Mesenteric fat pad (tissue), 1 donor: ENCODE measurements at places on chromosomes 5 and 9. TPM values are rescaled to one million over a fixed set of nuclear protein-coding genes. Genes with fewer than 3 reads are reported as not detected.
A peak's percentile ranks its signal among the peaks of the same experiment; 100 is the strongest.

Gene GLE1
- 19.0 TPM for total RNA-seq

Gene DMRTA1
- total RNA-seq, result 0.35 TPM

Gene SHOC1
- not detected for total RNA-seq

Gene ORM2
- total RNA-seq, result not detected

Gene TMEM232
- 2.5 TPM for total RNA-seq

Gene ALAD
- 52.8 TPM for total RNA-seq

Gene FTMT
- not detected for total RNA-seq

DNA sequence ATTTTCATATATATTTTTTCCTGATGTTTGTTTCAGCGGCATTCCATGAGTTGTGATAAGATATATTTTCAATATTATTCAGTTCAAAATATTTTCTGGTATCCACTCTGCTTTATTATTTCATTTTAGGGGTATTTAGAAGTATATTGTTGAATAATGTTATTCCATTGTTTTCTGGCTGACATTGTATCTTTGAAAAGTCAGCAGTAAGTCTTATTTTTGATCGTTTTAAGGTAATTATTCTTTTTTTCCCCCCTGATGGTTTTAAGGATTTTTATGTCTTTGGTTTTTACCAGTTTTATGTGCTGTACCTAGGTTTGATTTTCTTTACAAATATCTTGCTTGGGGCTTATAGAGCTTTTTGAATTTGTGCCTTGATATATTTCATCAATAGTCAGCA lies 6.6 kb upstream of the GLRA1 start:
- DNase-seq, result no peak

- DNase-seq, result no peak
Measured at GRCh38 chr5:127673117-127673800, 24.4 kb downstream of the CTXN3 start.

DNA sequence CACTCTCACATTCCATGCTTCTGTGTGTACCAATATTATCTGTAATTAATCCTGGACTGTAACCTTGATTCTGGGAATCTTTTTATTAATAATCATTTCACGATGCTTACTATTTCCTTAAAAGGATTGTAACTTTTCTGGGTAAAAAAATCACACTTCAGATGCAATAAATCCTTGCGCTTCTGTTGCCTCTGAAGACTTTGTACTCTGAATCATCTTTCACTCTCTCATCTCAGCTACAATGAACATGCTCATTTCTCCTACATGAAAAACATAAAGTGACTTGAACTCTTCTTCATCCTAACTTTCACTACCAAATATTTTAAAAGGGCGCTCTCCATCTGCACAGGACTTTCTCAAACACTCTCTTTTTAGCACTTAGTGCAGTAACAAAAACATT lies 50.0 kb downstream of the GDA start:
- no peak for DNase-seq

DNA sequence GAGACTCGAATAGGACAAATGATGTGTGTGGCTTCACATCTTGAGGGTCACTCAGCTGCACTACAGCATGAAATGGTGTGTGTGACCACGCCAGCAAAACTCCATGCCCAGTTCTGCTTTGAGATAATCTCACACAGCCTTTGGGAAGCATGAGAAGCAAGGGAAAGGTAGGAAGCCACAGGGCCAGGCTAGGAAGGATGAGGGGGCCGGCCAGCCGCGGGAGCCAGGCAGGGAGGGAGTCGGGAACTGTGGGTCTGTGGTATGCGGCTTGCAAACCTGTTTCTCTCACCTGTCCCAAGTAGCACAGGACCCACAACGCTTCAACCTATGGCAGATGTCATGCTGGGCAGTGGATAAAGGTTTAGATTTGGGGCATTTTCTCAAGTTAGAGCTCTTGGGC lies 142.0 kb downstream of the HSPA4 start:
- no peak for DNase-seq

- DNase-seq, result no peak
Measured at GRCh38 chr5:168291342-168291963, at the start of gene WWC1. Gene WWC1 (plus strand): TSS chr5:168291645. CDS start chr5:168292153, 508 bp downstream.

- no peak for DNase-seq
Measured at GRCh38 chr5:24624872-24625271, 19.9 kb downstream of the CDH10 start.

DNA sequence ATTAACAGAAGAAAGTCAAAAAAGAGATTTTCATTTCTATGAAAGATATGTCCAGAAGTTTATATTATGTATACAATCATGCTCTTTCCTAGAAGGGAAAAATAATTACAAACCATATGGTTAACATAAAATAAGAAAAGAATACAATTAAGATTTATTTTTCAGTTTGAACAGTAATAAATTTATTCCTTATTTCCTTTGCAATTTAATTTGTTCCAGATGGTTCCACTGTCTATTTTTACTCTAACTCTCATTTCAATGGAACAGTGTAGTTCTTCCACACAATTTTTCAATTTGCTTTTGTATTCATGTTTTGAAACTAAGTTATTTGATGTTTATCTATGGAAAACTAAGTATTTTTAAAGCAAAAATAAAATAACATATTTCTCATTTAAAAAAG lies 1026.3 kb downstream of the TAF11L14 start:
- DNase-seq, result no peak

GRCh38 chr5:174311531-174312269 lies 266.2 kb downstream of the NSG2 start:
- DNase-seq, result peak; percentile 92

DNA sequence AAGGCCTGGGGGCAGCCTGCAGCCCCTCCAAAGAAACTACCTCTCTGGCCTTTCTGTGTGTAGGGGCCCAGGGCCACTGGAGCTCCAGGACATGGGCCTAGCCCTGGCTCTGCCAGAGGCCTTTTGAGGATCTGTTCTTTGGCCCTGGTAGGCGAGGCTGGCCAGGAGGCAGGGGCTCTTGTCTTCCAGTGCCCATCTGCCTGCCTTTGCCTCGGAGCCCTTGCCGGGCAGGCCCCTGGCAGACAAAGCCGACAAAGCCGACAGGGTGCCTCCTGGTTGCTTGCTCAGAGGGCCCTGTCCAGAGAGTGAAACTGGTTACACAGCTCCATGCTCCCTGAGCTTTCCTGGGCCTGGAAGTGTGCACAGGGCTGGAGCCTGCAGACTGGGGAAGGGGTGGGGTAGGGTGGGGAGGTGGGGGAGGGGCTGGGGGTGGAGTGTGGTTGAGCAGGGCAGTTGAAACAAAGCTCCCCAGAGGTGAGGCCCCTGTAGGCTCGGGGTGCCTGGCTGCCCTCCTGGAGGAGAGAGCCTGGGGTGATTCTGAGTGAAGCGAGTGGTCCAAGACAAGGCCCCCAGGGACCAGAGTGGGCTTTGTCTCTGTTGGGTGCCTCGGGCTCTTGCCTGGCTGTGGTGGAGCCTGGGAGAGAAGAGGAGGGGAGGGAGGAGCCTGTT lies 29.3 kb downstream of the PTPA start:
- DNase-seq, result no peak

DNA sequence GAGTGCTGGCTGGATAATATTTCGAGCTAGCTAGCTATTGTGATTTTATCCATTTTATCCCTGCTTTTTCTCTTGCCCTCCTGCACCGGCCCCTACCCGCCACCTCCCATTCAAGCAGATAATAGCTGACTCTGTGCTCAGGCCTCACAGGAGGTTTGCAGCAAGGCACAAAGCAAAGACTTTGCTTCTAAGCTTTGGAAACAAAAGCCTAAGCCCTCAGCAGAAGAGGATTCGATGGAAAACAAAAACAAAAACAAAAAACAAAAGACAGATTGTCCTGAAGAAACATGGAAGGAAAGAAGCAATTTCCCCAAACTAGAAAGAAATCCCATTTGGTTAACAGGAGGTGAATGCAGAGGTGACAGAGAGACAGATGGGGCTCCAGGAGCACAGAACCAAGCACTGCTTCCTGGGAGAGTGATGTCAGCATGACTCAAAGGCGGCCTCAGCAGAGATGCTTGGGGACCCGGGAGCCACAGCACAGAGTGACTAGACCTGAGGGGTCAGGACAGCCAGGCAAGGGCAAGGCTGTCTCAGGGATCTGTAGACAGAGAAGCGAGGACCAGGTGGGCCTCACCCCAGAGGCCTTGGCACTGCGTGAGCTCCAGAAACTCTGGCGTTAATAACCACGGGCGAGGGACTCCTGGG lies 28.4 kb downstream of the MTX3 start:
- no peak for DNase-seq

DNA sequence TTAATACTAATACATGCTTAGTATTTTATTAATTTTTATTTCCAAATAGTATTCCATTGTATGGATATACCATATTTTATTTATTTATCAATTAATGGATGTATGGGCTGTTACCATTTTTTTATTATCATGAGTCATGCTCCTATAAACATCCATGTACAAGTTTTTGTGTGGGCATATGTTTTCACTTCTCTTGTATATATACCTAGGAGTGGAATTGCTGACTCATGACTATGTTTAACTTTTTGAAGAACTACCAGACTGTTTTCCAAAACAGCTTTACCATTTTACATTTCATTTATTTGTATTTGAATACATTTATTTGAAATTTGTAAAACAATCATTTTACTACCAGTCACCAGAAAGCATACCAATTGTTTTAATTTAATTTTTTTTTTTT lies 14.1 kb upstream of the LRRC19 start:
- no peak for DNase-seq

DNA sequence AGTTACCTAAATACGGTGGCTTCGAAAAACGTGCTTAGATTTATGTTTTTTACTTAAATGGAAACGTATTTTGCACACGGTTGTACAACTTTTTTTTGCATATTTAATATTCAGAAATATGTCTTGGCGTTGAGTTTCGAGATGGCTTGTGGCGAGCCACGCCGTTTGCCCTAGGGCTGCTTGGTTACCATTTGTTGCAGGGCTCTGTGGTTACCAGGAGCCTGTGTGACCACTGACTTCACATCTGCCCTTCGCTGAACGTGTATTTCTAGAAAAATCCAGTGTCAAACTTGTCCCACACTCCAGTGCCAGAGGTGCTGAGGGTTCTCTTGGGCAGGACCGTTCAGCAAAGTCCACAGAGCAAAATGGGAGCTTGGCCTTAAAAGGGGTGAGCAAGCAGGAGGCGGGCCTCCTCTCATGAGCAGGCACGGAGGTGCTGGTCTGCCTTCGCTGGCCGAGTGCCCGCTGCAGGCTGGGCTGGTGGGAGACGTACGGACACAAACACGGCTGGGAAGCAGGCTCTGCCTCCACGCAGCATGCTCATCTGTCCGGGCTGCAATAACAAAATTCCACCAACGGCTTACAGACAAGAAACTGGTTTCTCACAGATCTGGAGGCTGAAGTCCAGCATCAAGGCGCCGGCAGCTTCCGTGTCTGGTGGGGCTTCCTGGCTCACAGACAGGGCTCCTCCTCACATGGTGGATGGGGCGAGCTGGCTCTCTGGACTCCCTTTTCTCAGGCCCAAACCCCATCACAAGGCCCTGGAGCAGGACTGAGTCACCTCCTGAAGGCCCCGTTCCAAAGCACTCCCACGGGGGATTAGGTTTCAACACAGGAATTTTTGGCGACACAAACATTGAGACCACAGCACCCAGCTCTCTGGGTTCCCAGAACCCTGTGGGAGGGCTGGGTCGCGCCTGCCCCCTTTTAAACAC lies 5.4 kb downstream of the MRPL36 start:
- peak; percentile 83 for DNase-seq

GRCh38 chr5:115428676-115429075 lies 115.9 kb downstream of the FEM1C start:
- DNase-seq, result no peak

GRCh38 chr9:91949946-91950664 lies at the start of gene ROR2:
Gene ROR2 (minus strand): TSS chr9:91950228.
- no peak for DNase-seq

DNA sequence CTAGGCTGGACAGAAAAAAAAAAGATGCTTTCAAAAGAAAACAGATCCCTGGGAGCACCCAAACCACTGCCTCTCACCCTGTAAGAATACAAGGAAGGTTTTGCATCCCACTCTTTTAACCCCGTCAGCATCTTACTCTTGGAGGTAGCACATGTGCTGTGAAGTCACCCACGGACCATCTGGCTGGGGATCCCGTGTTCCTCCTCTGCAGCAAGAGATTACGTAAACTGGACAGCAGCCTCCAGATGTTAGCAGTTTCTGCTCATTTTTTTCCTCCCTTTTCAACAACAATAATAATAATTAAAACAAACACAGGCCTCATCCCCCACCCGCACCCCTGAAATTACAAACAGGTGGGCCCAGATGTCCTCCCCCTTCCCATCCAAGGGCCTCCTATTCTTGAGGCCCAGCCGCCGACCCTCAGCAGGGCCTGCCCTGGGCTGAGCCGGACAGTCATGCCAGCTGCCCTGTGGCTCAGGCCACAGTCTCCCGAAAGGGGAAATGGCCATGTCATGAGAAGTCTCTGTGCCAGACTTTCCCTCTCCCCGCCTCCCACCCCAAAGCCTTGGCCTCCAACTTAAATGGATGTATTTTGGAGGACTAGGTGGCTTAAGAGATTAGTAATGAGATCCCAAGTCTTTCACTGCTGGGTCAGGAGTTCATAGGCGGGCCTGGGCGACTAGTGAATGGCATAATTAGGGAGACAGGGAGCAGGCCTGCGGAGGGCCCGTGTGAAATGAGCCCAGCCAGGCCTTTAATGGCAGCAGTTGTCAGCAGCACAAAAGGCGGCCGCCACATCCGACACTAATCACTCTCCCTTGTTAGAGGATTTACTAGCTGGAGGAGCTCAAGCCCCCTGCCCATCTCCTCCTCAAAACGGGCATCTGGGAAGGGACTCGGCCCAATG lies 165.1 kb downstream of the PAPPA start:
- DNase-seq, result no peak

- no peak for DNase-seq
Measured at GRCh38 chr9:98909935-98910334, 33.8 kb upstream of the COL15A1 start.

DNA sequence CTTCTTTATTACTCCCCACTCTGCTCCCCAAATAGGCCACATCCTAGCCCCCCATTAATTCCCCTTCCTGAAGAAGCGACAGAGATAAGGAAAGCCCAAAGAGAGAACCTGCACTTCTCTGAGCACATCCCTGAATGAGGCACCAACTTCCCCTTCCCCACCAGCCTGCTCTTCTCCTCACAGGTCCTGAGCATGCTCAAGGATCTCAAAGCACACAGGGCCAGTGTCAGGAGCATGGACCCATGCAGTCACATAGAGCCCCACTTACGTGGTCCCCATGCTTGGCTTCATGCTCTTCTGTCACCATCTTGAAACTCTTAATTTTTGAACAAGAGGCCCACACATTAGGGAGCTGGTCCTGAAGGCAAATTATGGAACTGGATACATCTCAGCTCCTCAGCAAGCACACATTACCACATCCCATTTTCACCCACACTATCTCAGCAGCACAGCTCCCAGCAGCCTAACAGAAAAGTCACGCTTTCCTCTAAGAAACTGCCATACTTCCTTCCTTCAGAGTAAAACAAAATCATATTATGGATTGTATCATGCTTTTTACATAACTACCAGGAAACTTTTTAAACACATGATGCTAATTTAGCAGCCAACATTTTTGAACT lies 99.8 kb downstream of the NFIB start:
- DNase-seq, result no peak

- peak; percentile 9 for DNase-seq
Measured at GRCh38 chr5:170651604-170652277, 131.8 kb upstream of the GABRP start.

GRCh38 chr5:163727028-163727427 lies 221.6 kb downstream of the MAT2B start:
- no peak for DNase-seq

GRCh38 chr9:93824386-93825294 lies 130.5 kb downstream of the BARX1 start:
- peak; percentile 84 for DNase-seq
